ENCODE measurements at places on chromosomes 2 and 18. TPM values are rescaled to one million over a fixed set of nuclear protein-coding genes. Genes with fewer than 3 reads are reported as not detected.

KCNE4 gene
- total RNA-seq, result 0.65 TPM

ARHGAP28 gene
- total RNA-seq, result 3.6 TPM

VWA3B gene
- total RNA-seq, result not detected

BCL11A gene
- total RNA-seq, result 1.1 TPM

ASAP2 gene
- 52.2 TPM for total RNA-seq

SERPINB10 gene
- not detected for total RNA-seq

AQP12A gene
- not detected for total RNA-seq

FLACC1 gene
- 0.49 TPM for total RNA-seq

MFF gene
- 23.5 TPM for total RNA-seq

DBI gene
- total RNA-seq, result 132 TPM

RNF144A gene
- 13.3 TPM for total RNA-seq

SGPP2 gene
- total RNA-seq, result not detected

RBM44 gene
- 0.32 TPM for total RNA-seq

MFSD2B gene
- not detected for total RNA-seq

CYRIA gene
- total RNA-seq, result 30.8 TPM

DUSP2 gene
- 0.49 TPM for total RNA-seq

CNOT11 gene
- total RNA-seq, result 13.3 TPM

WDCP gene
- total RNA-seq, result 14.4 TPM

BARD1 gene
- total RNA-seq, result 13.0 TPM

NOSTRIN gene
- total RNA-seq, result 6.1 TPM

CCDC178 gene
- 1.4 TPM for total RNA-seq

LCT gene
- not detected for total RNA-seq

SERPINB13 gene
- not detected for total RNA-seq

DTNA gene
- 0.81 TPM for total RNA-seq

ANXA4 gene
- total RNA-seq, result 33.8 TPM

Measured in bladder microvascular endothelial cell (primary cell).